ENCODE measurements at places on chromosomes 11 and 22.

- DNase-seq = no peak
Measured at GRCh38 chr11:22430639-22431038, 92.5 kb downstream of the SLC17A6 start.

- DNase-seq = no peak
Measured at GRCh38 chr11:106172386-106172991, 95.0 kb downstream of the AASDHPPT start.

DNA sequence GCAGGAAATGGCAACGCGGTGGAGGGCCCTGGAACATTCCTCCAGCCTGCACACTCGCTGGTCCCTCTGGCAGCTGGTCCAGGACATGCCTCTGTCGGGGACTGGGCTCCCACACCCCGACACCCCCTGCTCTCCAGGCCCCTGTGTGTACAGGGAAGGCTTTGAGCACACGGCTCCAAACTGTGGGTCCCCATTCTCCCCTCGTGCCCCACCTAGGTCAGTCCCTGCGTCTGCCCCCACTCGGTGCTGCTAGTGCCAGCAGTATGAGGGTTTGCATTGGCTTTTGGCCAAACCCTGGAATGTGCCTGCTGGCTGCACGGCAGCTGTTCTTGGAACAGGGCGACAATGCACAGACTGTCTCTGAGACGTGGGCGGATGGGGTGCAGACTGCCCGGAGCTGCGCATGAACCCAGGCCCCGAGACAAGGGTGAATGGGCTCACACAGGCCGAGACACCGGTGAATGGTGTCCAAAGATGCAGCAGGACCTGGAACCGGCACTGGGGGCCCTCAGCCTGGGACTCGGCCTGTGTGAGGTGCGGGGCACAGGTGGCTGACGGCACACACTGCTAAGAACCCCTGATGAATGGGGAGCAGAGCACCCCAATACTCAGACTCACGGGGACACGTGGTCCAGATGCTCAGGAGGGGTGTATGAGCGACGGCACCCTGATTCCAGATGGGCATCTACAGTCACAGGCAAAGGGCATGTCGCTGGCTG is 7.5 kb upstream of the SYT8 start:
- DNase-seq = no peak

- peak; percentile 56 for DNase-seq
Measured at GRCh38 chr11:107689317-107690202, 22.3 kb downstream of the SLN start.

DNA sequence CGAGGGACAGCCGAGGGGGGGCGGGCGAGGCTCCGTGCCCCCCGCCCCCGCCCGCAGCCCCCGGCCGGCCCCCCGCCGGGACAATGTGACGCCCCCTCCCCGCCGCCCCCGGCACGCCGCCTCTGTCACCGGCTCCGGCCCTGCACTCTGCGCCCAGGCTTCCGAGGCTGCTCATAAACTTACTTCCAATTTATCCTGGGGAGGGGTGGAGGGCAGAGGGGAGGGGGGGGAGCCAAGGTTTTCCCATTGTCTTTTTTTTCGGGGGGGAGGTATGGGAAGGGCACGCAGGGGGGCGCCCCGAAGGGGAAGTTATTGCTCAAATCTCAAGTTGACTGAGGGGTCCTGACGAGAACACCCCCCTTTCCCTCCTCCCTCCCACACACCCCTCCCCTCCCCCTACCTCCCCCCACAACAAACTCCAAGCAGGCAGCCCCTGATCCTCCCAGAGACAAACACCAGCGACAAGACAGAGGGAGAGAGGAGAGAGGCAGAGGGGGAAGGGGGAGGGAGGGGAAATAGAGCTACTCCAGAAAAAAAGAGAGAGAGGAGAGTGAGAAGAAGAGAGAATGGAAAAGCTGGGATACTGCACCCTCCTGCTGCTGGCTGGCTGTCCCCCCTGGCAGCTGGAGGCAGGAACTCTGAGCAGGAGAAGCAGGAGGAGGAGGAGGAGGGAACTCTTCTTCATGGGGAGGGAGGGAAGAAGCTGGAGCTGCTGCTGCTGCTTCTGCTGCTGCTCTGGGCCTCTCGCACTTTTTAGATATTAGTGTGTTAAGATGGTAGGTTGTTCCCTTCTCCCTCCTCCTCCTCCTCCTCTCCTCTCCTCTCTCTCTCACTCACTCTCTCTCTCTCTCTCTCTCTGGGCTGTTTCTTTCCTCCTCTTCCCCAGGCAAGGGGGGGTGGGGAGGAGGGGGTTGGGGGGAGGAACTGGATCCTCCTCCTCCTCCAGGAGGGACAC is 631 bp downstream of the PHF21A start:
- peak; percentile 29 for DNase-seq

DNA sequence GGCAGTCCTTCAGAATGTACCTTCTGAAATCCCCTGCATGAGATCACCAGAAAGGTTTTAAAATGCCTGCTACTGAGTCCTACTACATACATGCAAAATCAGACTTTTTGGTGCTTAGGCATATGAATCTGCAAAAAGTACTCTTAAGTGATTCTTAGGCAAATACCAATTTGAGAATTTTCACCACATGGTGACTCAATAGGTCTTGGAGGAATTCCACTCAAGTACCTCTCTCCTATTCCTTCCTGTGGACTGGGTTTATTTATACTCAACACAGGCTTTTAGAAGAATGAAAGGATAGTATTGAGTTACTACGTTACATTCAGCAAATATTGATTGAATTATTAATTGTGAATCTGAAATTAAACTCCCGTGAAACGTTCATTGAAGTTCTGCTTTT is 223.9 kb downstream of the CNTN5 start:
- no peak for DNase-seq

DNA sequence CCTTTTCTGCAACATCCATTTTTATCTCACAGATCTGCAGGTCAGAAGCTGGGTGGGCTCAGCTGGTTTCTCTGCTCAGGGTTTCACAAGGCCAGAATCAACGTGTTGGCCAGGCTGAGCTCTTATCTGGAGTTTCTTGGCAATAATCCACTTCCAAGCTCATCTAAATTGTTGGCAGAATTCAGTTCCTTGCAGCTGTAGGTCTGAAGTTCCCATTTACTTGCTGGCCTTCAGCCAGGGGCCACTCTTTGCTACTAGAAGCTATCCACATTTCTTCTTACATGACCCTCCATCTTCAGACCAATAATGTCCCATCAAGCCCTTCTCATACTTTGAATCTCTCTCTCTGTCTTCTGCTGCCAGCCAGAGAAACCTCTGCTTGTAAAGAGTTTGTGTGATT is 103.5 kb downstream of the WNT11 start:
- no peak for DNase-seq

GRCh38 chr11:11537871-11538270 is 83.9 kb downstream of the GALNT18 start:
- DNase-seq = no peak

DNA sequence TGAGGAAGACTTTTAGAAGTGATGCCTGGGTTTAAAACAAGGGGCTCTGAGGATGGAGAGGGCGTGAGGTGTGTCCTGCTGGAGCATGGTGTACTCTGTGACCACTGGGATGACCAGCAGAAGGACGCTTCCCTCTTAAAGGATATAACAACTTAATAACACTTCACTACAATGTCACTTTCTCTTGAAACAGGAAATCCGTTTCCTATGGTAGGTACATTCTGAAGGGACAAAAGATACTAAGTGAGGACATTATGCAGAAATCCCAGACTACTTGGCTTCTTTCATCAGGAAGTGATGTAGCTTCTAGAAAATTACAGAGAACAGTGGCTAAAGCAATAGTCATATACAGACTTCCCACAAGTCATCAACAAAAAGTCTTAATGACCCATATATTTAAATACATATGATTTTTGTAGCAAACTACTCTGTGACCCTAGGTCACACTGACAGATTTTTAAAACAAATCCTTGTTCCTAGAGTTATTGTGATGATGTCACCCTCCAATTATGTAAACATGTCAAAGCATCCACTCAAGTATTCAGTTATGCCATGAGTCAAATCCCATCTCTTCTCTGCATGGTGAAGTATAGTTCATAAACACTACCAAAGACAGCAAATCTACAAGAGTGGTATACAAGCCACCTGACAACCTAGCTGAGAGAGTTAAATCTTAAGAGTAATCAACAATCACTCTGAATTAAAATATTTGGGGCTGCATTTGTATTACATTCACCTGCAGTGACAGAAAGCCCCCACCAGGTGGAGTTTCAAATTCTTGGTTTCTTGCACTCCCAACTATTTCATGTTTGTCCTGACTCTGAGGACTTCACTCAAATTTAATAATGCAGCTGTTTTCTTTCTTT is 32.8 kb downstream of the PITPNB start:
- DNase-seq = peak; percentile 53

GRCh38 chr11:8584082-8584481 is 9.9 kb downstream of the STK33 start:
- no peak for DNase-seq

DNA sequence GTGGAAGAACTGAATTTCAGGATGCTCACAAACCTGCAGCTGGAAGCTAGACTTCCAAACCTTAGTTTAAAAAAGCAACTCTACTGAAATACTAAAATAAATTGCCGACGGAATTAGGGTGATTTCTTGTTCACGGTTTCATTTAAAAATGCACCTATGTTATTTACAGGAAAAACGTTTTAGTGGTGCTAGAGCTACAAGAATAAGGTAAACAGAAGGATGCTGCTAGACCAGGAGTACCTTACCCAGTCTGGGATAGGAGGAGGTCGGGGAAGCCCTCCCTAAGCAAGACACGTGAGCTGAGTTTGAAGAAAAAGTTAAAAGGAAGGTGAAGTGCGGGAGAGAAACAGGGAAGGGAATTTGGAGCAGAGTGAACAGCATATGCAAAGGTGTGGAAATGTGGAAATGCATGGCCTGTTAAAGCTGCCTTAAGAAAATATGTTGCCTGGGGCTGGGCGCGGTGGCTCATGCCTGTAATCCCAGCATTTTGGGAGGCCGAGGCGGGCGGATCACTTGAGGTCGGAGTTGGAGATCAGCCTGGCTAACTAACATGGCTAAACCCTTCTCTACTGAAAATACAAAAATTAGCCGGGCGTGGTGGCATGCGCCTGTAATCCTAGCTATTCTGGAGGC is 1.4 kb upstream of the FTH1 start:
- DNase-seq = no peak

GRCh38 chr11:88739524-88739923 is 326.3 kb downstream of the GRM5 start:
- no peak for DNase-seq

GRCh38 chr11:37718431-37718999 is 1120.5 kb upstream of the RAG2 start:
- DNase-seq = no peak

GRCh38 chr11:44613153-44613552 is 47.7 kb downstream of the CD82 start:
- DNase-seq = no peak

DNA sequence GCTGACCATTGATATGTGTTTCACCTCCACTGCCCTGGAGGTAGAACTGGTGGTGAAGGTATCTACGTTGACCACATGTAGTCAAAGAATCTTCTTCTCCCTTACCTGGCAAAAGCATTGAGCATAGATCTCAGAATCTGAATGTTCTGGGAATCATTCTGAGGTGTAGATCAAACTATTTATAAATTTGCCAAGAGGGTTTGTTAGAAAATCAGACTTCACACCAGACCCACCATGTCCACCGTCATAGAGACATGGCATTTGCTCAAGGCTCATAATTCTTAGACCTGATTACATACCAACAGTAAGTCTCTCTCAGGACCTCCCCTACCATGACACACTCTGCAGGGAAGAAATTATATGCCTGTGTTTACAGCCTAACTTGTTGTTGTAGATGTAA is at the start of gene OR8B2:
TSS of gene OR8B2 (minus strand) at position 101 of the 400 bp plus-strand sequence. CDS start 1,156 bp downstream, outside the sequence.
- DNase-seq = no peak

- peak; percentile 47 for DNase-seq
Measured at GRCh38 chr11:65366340-65366773, 11.8 kb downstream of the TIGD3 start.

- DNase-seq = no peak
Measured at GRCh38 chr11:36249246-36249645, 40.0 kb downstream of the COMMD9 start.

- DNase-seq = no peak
Measured at GRCh38 chr11:14224395-14224794, 134.6 kb downstream of the RRAS2 start.

DNA sequence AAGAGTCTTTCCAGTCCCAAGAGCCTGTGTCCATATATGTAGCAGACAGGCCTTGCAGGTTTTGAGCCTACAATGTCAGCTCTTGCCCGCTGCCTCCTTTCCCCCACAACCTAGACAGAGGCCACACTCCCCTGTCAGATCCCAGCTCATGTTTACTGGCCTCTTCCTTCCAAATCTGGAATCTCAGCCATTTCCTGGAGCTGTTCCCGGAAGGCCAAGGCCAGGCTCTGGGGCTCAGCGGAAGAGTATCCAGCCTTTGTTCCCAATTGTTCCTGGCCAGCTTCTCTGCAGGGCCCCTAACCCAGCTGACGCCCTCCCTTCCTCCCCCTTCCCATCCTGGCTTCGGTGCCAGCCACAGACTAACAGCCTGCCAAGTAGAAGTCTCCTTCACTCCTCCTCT is 1.0 kb upstream of the ROBO4 start:
- no peak for DNase-seq

GRCh38 chr11:118170882-118171268 is 5.6 kb downstream of the SCN2B start:
- DNase-seq = no peak

Measured in CD4-positive, alpha-beta T cell treated with Interleukin-6 for 4 hours (primary cell).